ENCODE measurements at places on chromosomes 3 and 15.

GRCh38 chr15:67119238-67119846 lies 53.9 kb downstream of the SMAD3 start:
- no peak for DNase-seq

GRCh38 chr3:72032441-72033135 lies 247.6 kb upstream of the PROK2 start:
- no peak for DNase-seq

DNA sequence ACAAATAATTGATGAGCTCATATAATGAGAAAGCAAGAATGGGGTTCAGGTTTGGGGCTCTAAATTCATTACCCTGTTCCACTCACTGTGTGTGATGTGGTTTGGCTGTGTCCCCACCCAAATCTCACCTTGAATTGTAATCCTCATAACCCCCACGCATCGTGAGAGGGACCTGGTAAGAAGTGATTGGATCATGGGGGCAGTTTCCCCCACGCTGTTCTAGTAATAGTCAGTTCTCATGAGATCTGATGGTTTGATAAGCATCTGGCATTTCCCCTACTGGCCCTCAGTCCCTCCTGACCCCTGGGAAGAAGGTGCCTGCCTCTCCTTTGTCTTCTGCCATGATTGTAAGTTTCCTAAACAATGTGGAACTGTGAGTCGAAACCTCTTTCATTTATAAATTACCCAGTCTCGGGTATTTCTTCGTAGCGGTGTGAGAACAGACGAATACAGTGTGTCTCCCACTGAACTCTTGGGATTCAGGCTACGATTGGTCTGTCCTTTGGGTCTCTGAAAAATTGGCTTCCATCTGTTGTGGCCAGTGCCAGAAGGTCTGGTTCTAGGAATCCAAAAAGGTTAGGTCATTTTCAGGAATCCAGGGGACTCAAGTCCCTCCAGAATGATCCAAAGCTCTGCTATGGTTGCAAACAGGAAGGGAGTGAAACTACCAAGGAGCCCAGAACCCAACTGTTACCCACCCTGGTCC lies 87.7 kb downstream of the XXYLT1 start:
- DNase-seq, result no peak

DNA sequence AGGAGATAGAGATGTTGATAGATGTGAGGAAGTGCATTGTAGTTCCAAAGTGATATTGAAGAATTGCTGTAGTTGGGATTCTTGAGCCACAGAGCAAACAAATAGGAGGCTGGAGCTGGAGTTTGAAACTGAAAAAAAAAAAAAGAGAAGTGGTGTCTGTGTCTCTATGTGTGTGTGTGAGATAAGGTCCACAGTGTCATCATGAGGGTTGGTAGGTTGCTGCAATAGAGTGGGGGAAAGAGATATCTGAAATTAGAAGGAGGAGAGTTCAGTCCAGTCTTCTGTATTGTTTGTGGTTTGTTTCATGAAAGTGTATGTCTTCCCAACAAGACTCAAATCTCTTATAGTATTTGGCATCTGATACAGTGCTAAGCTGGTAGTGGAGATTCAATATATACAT lies 37.3 kb upstream of the CACNA1D start:
- DNase-seq, result no peak

- no peak for DNase-seq
Observed at GRCh38 chr3:170471149-170471548, 52.5 kb downstream of the CLDN11 start.

GRCh38 chr3:20055020-20055775 lies 15.0 kb downstream of the KAT2B start:
- no peak for DNase-seq

DNA sequence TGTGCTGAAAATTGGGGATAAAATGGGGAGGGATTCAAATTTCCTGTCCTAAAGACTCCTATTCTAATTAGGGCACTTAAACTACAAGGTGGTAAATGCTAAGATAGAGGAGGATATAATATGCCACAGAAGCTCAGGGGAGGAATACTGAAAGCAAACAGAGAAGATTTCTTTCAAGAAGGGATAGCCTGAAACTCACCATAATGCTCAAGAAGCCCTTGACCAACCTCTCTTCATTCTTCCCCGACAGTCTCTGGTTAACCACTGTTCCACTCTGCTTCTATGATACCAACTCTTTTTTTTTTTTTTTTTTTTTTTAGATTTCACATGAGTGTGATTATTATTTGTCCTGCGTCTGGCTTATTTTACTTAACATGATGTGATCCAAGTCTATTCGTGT lies 398.2 kb upstream of the FRG2C start:
- DNase-seq, result no peak

Measured in ascending aorta (tissue), 2 donors.